ENCODE measurements at places on chromosomes 1 and 21.

GRCh38 chr1:208939537-208940085, 643.9 kb upstream of the CAMK1G start:
- no peak for DNase-seq

DNA sequence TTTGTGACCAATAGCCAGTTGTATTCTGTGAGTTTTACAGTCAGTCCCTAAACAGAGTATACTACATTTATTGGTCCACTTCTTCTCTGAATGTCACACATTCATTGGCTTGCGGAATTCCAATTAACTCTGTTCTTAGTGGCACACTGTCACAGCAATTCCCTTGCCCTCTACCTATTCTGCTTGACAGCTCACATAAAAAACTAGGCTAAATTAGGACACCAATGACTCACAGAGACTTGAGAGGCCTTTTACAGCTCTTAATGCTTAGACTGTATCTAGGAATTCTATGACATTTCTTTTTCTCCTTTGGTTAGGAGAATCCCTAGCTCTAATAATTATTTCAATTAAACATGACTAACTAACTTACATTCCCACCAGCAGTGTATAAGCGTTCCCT, 104.1 kb downstream of the NEGR1 start:
- DNase-seq = no peak

DNA sequence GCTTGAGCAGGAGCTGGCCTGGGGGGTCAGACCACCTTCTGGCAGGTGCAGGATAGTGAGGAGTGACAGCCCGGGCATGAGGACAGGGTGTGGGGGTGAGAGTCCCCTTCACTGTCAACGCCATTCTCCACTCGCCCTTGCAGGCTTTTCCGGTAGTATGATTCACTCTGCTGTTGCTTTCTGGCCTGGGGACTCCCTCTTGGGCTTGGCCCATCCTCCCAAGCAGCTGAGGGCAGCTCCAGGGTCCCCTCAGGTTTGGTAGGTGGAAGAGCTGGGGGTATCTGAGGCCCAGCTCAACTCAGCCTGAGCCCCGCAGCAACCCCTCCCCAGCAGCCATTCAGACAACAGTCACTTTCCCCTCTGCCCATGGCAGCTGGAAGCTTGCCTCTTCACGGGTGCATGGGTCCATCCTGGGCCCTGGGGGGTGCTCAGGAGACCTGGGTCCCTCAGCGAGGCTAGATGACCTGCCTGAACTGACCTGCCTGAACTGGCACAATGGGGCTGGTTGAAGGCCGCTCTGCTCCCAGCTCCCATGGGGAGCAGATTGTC, 1.3 kb downstream of the CLDN19 start:
- no peak for DNase-seq

DNA sequence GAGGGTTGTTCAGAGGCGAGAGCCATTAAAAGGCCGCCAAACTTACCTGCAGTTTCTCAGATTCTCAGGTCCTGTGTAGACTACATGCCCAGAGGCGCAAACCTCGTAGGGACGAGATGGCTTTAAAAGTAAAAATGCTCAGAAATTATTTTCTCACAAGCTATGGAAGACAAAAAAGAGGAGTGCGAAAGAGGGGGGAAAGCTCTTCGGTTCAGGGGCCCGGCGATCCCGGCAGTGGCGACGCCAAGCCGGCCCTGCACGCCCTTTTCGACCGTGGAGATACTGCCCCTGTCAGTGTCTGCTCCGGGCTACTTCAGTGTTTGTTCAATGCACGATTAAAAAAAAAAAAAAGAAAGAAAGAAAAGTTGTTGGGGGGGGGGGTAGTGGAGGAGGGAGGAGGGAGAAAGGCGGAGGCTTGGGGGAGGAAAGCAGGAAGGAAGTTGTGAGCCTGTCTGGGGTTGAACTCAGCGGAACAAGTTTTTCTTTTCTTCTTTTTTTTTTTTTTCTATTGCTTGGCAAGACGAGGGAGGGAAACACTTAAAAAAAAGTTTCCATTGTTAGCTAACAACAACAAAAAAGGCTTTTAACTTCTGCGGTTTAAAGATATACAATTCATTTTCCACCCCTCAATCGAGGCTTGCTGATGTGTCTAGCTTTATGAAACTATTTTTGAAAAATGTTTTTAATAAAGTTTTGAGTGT, at the start of gene ITPKB:
TSS of gene ITPKB (minus strand) at position 288 of the 701 bp plus-strand sequence. CDS start 1,824 bp downstream, outside the sequence.
- peak; percentile 71 for DNase-seq

- no peak for DNase-seq
Observed at GRCh38 chr1:186976700-186977099, 148.0 kb downstream of the PLA2G4A start.

DNA sequence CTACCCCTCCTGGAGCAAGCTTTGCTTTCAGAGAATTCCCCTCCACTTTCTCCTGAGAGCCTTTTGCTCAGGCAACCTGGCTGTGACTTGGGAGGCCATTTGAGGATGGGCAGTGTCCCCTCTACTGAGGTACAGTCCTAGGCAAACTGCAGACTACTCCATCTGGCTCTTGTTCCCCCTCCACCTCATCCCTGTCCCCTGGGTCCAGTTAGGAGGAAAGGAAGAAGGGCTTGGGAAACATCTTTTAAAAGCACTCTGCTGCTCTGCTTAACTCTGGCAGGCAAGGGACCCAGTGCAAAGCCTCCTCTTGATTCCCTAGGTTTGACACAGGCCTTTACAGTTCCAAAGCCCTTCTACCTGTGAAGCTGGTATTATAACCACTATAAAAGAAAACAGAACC, 108.2 kb downstream of the NAV1 start:
- no peak for DNase-seq

DNA sequence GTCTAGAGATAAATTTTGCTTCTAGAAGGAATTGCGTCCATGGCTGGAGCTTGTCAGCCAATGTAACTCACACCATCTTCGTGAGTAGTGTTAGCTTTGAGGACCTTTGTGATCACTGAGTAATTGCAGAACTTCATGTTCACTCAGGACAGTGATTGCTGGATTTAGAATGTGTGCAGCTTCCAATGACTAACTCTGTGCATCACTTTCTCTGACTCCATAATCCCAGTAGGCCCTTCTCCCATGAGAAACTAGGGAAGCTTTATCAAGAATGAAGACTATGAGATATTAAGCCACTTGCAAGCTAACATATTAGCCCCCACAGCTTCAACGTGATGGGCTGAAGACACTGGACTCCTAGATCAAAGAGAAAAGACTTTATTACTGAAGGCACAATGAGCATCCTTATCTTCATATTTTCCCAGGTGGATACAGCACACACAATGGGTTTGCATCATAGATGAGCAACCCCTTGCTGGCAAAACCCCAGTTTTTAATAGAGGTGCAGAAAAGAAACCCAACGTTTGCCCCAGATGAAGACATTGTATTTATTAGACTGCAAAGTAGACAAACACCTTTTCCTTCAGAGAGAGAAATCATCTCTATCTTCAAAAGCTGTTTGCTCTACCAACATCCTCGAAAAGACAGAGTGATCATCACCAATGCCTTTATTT, 561.0 kb downstream of the LTN1 start:
- no peak for DNase-seq

DNA sequence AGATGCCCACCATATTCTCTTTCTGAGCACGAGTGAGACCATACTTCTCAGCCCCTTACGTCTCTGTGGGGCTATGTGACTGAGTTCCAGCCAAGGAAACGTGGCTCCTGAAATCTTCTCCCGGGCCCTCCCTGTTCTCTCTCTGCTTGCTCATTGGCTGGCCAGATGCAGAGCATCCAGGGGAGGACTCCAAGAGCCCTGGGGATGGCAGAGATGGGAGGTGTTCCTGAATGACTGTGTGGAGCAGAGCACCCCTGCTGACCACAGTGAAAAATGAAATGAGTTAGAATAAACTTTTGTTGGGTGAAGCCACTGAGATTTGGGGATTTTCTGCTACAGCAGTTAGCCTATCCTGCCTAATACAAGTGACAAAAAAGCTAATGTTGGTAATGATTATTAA, 23.8 kb downstream of the KIAA0040 start:
- no peak for DNase-seq

DNA sequence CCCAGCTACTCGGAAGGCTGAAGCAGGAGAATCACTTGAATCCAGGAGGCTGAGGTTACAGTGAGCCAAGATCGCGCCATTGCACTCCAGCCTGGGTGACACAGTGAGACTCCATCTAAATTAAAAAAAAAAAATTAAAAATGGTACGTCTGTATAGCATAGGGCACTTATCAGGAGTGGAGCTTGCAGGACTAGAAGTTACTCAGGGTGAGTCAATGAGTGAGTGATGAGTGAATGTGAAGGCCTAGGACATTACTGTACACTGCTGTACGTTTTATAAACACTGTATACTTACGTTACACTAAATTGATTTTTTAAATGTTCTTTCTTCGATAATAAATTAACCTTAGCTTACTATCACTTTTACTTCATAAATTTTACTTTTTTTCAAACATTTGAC, 183.6 kb downstream of the NR5A2 start:
- no peak for DNase-seq

GRCh38 chr1:18575620-18576019, 55.0 kb upstream of the PAX7 start:
- no peak for DNase-seq

GRCh38 chr1:5733596-5733995, 258.6 kb downstream of the NPHP4 start:
- DNase-seq = no peak

- peak; percentile 25 for DNase-seq
Observed at GRCh38 chr1:116819081-116819480, 64.9 kb downstream of the CD2 start.

DNA sequence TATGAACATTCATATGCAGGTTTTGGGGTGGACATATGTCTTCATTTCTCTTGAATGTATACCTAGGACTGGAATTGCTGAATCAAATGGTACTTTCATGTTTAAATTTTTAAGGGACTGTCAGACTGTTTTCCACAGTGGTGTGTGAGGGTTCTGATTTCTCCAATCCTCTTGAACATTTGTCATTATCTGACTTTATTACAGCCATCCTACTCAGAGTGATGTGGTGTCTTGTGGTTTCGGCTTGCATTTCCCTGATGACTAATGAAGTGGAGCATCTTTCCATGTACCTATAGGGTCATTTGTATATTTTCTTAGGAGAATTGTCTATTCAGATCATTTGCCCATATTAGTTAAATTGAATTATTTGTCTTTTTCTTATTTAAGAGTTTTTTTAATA, 35.4 kb upstream of the ZNF281 start:
- DNase-seq = no peak

DNA sequence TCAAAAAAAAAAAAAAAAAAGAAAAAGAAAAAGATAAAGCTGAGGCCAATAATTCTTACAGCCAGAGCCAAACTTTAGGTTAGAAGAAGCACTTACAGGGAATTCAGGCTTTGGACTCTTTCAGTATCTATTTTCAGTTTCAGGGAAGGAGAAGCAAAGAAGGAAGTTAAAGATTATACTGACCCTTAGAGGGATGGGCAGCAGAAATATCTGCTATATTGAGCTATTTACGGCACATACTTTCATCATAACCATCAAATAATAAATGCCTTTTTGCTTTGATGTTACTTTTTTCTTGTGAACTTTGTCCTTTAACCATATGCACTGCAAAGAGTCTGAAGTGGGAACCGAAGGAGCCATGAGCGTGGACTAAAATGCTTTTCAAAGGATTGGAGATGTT, 42.0 kb downstream of the TM2D1 start:
- DNase-seq = no peak

- no peak for DNase-seq
Observed at GRCh38 chr1:47194311-47194710, 4.5 kb upstream of the PDZK1IP1 start.

DNA sequence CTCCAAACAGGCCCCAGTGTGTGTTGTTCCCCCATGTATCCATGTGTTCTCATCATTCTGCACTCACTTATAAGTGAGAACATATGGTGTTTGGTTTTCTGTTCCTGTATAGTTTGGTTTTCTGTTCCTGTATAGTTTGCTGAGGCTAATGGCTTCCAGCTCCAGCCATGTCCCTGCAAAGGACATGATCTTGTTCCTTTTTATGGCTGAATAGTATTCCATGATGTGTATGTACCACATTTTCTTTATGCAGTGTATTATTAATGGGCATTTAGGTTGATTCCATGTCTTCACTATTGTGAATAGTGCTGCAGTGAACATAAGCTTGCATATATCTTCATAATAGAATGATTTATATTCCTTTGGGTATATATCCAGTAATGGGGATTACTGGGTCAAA, 111.8 kb downstream of the MAN1A2 start:
- no peak for DNase-seq

- DNase-seq = no peak
Observed at GRCh38 chr1:89627596-89627962, 5.3 kb upstream of the LRRC8C start.

DNA sequence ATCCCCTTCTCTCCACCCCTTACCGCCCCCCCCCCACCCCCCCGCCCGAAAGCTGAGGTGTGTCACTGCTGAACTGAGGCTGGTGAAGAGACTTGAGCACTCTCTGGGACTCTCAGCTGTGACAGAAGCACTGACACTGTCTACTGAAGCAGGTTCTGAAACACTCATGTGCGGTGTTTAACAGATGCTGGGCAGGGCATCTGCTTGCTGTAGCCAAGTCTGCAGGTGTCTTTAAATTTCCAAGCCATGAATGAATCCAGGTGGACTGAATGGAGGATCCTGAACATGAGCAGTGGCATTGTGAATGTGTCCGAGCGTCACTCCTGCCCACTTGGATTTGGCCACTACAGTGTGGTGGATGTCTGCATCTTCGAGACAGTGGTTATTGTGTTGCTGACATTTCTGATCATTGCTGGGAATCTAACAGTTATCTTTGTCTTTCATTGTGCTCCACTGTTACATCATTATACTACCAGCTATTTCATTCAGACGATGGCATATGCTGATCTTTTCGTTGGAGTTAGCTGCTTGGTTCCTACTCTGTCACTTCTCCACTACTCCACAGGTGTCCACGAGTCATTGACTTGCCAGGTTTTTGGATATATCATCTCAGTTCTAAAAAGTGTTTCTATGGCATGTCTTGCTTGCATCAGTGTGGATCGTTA, at the start of gene GPR52:
TSS of gene GPR52 (plus strand) at position 99 of the 665 bp plus-strand sequence. CDS start at position 247, 148 bp downstream.
- DNase-seq = no peak

- DNase-seq = no peak
Observed at GRCh38 chr1:214463596-214463995, 87.8 kb downstream of the PTPN14 start.

DNA sequence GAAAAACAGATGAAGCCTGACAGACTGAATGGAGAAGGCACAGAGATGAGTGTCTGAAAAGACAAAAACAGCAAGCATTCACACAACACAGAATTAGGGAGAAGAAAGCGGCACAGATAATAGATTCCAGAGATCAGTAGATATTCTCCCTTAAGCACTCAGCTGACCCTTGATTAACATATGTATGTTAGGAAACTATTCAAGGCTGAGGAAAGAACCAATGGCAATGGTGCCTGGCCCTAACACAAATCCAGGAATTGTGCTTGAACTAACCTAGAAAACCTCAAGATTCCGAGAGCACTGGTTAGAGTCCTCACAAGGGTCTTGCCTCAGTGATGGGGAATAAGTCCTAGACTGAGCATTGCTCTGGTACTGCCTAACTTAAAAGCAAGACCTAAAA, 30.9 kb downstream of the KCNT2 start:
- no peak for DNase-seq

- DNase-seq = no peak
Observed at GRCh38 chr1:20319456-20320220, 29.0 kb downstream of the VWA5B1 start.

GRCh38 chr1:165738794-165739193, 29.9 kb downstream of the TMCO1 start:
- no peak for DNase-seq

GRCh38 chr1:88983791-88984559, 8.5 kb downstream of the KYAT3 start:
- peak; percentile 81 for DNase-seq
